ENCODE measurements at places on chromosomes 6 and 20. TPM values are rescaled to one million over a fixed set of nuclear protein-coding genes. Genes with fewer than 3 reads are reported as not detected.
A peak's percentile ranks its signal among the peaks of the same experiment; 100 is the strongest.

- no peak for DNase-seq
These were observed 272.0 kb downstream of the ZNF217 start for GRCh38 chr20:53321596-53321995.

DNA sequence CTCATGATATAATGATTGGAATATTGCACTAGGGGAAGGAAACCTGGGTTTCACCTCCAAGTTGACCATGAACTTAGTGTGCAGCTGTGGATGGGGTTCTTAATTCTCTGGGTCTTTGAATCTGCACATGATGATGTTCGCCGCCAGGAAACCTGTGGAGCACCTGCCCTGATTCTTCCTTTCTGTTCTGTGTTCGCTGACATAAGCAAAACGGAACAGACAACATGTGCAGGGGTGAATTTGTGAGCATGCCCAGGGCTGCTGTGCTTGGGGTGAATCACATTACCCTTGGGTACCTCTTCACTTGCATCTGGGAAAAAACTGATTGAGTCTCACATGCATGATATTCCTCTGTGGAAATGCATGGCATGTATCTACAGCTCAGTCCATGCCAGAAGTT, 48.8 kb downstream of the CAP2 start:
- no peak for DNase-seq

DNA sequence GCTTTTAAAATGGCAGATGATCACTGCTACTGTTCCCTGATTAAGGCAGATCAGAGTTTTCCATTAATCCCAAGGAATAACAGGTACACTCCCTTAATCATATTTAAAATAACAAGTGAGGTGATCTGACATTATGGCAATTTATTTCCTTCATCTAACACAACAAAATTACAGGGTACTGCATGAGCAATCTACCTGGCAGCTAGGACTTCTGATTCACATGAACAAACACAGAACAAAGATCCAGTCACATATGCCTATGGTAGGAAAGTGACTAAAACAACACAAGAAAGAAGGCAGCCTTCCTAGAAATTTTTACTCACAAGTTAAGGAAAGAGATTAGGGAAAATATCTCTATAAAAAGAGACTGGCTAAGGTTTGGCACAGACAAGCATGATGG, 33.2 kb downstream of the MAP7 start:
- DNase-seq = peak; percentile 94

- no peak for DNase-seq
These were observed 125.9 kb downstream of the HTR1B start for GRCh38 chr6:77337392-77337791.

DNA sequence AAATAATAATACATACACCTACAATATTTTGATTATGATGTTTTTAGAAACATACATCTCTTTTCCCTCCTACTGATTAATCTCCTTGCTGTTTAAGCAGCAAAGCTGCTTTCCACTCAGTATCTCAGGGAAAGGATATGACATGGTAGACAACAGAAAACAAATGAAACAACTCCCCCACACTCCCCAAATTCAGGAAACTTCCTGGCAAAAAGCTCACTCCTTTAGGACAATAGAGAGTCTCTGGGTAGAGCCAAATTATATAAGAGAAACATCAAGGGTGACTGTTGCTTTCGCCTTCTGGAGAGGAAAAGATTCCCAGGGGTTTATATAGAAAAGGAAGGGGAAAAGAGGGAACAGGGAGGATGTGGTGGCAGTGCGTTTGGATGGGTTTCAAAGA, 48.7 kb upstream of the AHI1 start:
- no peak for DNase-seq

DNA sequence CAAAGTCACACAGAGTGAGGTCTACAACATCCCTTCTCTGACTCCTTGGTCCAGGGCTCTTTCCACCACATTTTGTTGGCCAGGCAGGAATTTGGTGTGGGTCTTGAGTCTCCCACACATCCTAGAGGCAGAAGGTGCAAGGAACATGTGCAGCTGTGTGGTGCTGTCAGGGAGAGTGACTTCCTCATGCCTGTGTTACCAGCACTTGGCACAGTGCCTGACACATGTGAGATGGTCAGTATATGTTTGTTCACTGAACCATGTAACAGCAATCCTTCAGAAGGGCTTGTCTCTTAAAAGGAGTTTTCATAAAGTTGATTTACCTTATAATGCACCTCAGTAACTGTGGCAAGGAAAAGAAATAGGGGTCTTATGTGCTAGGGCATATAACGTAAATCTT, 168.5 kb downstream of the CDC5L start:
- peak; percentile 28 for DNase-seq

DNA sequence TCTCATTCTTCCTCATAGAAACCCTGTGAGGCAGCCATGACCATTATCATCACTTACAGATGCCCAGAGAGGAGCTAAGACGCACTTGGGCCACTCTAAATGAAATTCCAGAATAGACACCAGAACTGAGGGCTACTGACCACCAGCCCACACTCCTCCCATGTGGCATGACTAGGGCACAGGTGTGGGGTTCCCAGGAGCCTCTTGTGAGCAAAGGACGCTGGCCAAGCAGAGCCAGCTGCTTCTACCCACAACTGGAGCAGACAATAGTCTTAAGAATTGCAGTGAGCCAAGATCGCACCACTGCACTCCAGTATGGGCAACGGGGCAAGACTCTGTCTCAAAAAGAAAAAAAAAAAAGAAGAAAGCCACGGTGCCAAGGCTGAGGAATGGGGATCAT, 10.0 kb downstream of the AHCY start:
- no peak for DNase-seq

DNA sequence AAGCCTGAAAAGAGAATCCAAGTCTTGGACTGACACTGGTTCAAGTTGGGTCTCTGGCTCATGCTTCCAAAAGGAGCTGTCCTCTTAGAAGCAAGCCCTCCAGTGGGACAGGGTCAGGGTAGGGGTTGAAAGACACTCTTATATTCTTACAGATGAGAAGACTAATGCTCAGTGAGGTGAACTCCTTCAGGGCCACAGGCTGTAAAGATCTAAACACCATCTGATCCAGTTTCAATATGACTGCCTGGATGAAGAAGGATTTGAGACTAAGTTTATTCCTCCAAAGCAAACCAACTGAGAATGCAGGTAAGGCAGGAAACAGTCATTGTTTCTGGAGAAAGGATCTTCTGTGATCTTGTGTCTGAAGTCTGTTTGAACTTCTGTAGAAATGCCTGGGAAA, 99.0 kb upstream of the TAB2 start:
- no peak for DNase-seq

Gene SLC23A2
- 3.6 TPM for total RNA-seq

Gene SIRPD
- total RNA-seq = not detected
